ENCODE measurements at places on chromosomes 1 and 21.
A peak's percentile ranks its signal among the peaks of the same experiment; 100 is the strongest.

DNA sequence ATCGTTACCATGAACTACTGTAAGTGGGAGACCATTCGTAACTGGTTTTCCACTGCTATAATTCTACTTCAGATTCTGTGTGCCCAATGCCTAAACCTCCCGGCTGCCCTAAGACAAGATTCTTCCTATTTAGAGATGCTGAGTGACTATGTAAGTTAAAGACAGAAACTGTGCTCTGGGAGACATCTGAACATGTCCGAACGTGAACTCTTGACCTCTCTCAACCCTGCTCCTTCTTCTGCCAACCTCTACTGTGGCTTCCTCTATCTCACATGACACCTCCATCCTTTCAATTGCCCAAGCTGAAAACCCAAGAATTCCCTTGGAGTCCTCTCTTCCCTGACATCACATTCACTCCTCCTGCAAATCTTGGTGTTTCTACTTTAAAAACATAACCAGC is 182.9 kb downstream of the AKT3 start:
- DNase-seq: no peak

- DNase-seq: no peak
Measured at GRCh38 chr1:236113324-236114032, 28.9 kb upstream of the GPR137B start.

GRCh38 chr1:111553196-111553595 is 49.8 kb upstream of the ADORA3 start:
- no peak for DNase-seq

GRCh38 chr1:4531842-4532241 is 122.6 kb upstream of the AJAP1 start:
- DNase-seq: no peak

- no peak for DNase-seq
Measured at GRCh38 chr1:11523746-11524464, 45.0 kb downstream of the DISP3 start.

- DNase-seq: no peak
Measured at GRCh38 chr1:52238474-52238873, 96.6 kb downstream of the ZFYVE9 start.

DNA sequence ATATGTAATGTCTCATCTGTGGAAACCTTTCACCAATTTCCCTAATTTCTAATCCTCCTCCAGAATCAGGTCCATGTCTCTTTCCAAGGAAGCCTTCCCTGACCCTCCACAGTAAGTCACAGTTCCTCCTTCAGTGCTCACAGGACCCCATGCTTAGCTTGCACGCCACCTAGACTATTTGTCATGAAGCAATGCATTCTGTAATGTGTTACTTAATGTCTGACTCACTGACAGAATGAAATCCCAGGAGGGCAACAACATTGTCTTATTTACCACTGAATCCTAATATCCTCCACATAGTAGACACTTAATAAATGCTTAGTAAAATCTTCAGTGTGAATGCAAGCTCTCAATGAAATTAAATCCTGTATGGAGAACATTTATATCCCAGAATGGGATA is 245.9 kb upstream of the PLD5 start:
- DNase-seq: no peak

DNA sequence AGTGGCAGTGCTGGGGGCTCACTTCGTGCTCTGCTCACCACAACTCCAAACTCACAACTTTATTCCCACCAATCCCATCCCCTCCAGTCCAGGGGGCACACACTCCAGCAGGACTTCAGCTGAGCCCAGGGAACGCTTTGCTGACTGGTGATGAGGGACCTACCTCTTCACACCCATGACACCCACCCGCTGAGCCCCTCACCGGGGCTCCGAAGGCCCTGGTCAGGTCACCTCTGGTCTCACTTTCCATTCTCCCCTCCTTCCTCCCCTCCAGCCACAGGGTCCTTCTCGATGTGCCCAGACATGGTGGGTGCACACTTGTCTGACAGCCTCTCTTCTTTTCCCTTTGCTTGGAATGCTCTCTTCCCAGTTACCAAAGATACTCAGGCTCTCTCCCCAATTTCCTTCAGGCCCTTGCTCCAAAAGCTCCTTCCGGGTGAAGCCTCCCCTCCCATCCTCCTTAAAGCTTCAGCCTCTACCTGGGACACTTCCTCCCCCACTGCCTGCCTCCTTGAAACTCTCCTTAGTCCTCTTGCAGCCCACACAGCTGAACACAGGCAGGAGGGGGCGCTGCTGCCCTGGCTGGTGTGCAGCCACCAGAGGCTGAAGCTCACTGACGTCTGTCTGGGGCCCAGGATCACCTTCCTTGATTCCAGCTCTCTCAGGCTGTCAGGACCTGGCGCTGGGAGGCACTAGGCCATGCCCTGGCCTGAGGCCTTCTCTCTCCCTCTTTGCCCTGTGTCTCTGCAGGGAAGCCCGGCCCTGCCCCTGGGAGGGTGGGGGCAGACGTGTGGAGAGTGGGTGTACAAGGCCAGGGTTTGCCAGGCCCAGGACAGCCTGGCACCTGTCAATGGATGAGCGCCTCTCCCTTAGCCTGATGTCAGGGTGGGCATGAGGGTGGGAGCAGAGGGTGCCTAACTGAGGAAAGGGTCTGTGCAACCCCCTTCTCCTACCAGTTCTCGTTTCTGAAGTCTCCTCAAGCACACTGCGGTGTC is 1.6 kb downstream of the KCNE1 start:
- peak; percentile 59 for DNase-seq

- no peak for DNase-seq
Measured at GRCh38 chr1:203478986-203479385, 3.4 kb downstream of the PRELP start.

- peak; percentile 16 for DNase-seq
Measured at GRCh38 chr1:210132582-210132981, 100.0 kb upstream of the SERTAD4 start.

DNA sequence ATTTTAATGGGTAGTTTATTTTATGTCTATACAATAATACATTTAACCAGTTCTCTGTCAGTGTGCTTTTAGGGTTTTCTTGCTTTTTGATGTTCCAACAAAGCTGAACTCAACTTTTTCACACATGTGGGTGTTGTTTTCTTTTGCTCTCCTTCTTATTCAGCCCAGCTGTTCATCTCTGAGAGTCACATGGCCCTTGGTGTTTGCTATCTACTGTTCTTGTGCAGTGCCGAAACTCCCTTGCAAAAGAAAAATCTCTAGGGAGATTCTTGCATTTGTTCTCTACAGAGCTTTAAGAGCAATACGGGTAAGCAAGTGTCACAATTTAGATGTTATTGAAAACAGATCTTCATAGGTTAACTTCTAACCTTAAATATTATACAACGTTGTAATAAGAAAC is 281.1 kb upstream of the CXADR start:
- no peak for DNase-seq

- DNase-seq: no peak
Measured at GRCh38 chr21:31414263-31415000, 70.4 kb upstream of the TIAM1 start.

- DNase-seq: no peak
Measured at GRCh38 chr1:167016100-167016750, 27.1 kb downstream of the MAEL start.

GRCh38 chr1:47231301-47232186 is 481 bp downstream of the TAL1 start:
- DNase-seq: peak; percentile 75

GRCh38 chr1:90295534-90295933 is 300.6 kb downstream of the ZNF326 start:
- no peak for DNase-seq

GRCh38 chr1:23848673-23849616 is 19.1 kb downstream of the FUCA1 start:
- DNase-seq: no peak

GRCh38 chr1:79235301-79236002 is 228.9 kb upstream of the ADGRL4 start:
- DNase-seq: no peak

DNA sequence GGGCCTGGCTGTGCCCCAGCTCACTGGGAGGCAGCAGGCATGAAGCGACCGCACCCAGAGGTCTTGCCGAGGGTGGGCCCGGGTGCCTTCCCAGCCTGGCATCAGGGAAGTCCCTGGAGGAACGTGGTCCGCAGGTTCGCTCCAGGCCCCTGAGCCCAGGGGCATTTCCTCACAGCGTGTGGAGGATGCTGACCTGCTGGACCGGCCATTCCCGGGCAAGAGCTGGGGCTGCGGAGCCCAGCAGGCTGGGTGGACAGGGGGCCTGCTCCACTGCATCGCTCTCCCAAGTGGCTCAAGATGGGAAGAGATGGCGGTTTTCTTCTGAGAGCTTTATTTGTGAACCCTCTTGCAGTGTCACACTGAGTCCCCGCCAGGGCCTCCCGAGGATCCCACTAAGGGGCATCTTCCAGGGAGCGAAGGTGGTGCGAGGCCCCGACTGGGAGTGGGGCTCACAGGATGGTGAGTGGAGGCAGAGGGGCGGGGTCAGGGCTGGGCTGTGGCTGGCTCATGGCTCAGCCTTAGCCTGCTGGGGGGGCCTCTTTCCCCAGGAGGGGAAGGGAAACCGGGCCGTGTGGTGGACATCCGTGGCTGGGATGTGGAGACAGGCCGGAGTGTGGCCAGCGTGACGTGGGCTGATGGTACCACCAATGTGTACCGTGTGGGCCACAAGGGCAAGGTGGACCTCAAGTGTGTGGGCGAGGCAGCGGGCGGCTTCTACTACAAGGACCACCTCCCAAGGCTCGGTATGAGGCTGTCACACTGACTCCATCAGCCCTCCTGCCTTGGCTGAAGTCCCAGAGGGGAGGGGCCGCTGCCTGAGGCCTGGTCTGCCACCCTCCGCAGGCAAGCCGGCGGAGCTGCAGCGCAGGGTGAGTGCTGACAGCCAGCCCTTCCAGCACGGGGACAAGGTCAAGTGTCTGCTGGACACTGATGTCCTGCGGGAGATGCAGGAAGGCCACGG is 7.2 kb upstream of the MMP23B start:
- DNase-seq: peak; percentile 36

GRCh38 chr1:236030534-236030933 is 34.4 kb downstream of the NID1 start:
- DNase-seq: no peak

DNA sequence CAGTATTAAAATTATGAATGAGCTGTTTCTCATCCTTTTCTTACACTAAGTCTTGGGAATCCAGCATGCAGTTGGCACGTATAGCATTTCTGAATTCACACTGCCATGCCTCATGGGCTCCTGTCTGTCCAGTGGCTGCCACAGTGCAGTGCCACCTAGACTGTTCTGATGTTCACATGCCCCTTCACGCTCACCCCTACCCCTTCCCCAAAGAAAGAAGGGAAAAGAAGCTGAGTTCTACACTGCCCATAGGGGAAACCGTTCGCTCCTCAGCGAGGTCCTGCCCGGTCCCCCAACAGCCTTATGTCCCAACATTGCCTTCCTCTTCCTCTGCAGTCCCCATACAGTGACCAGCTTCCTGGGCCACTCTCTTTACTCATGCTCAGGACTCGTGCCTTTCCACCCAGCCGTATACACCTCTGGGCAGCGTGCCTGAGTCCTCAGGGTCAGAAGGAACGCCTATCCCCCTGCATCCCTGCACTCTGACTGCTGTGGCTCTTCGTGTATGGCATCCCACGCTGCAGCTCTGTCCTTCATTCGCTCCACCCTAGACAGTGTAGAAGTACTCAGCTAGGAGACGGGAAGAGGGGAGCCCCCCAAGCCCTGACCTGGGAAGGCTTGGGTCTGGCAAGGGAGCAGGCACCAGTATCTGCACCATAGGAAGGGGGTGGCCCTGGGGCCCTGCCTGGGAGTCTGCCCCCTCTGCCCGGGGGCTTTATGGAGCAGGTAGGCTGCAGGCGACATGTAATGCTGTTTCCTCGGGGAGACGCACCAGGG is 24.1 kb upstream of the ARF1 start:
- DNase-seq: no peak

GRCh38 chr1:98490099-98490498 is 171.4 kb upstream of the SNX7 start:
- DNase-seq: no peak

DNA sequence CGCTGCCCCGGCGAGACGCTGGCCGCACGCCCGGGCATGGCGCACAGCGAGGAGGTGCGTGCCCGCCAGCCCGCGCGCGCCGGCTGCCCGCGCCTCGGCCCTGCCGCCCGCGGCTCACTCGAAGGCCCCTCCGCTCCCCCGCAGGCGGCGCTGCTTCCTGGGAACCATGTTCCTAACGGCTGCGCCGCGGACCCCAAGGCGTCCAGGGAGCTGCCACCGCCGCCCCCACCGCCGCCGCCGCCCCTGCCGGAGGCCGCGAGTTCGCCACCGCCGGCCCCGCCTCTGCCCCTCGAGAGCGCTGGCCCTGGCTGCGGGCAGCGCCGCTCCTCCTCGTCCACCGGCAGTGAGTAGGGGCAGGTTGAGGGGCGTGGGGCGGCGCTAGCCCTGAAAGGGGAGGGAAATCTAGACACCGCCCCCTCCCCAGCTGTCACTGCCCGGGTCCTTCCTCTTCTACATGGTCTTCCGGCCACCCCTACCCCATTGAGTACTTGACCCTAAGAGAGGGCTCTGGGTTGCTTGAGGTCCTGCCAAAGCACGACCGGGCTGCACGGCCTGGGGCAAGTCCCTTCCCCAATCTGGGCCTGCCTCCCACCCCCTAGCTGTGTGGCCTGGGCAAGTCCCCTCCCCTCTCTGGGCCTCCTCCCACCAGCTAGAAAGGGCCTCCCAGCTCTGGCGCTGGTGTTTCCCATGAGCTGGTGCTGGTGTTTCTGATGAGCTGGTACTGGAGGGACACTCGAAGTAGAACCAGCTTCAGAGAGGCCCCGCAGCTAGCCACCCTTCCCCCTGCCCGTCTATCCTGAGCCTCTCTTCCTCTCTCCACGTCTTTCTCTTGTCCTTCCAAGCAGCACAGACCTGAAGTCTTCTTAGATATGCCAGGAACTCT is 17.0 kb downstream of the TNFRSF25 start:
- no peak for DNase-seq

- no peak for DNase-seq
Measured at GRCh38 chr1:114079596-114080190, 74.0 kb downstream of the SYT6 start.

- no peak for DNase-seq
Measured at GRCh38 chr1:24257373-24257772, 61.8 kb upstream of the GRHL3 start.

DNA sequence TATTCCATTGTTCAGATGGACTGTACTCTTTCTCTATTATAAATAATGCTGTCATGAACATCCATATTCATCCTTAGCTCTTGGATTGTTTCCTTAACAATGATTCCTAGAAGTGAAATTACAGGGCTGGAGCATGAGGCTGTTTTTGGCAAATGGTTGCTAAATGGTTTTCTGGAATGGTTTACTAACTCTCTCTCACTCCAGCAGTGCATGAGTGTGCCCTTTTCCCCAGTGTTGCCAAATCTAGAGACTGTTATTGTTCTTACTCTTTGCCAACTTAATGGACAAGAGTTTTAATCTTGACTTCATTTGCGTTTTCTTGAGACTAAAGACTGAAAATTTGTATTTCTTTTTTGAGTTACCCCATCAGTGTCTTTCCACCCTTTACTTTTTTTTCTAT is 113.0 kb downstream of the PAPPA2 start:
- no peak for DNase-seq

- DNase-seq: no peak
Measured at GRCh38 chr1:174700775-174701174, 253.0 kb downstream of the GPR52 start.

DNA sequence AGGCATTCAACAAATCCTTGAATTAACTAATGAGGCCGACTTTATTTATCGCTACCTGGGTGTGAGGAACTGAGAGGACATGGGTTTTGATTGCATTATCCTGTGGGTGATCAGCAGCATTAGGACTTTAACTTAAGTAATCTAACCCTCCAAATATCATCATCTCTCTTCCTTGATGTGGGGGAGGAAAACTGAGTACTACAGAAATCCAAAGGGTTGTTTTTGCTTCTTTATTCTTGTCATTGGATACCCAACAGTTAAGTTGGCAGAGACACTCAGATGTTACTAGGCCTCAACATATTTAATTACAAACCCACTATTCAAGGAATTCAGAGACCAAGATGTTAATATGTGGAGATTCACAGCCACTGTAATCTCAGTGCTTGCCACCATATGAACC is 97.4 kb upstream of the ST6GALNAC5 start:
- DNase-seq: no peak

GRCh38 chr1:226920446-226920894 is 19.6 kb upstream of the COQ8A start:
- DNase-seq: no peak

Data from hematopoietic multipotent progenitor cell treated with erythropoietin and hydrocortisone succinate and interleukin-3 and kit ligand, for 8 days (in vitro differentiated cells).